Fibroblast of skin of right quadriceps (primary cell): ENCODE measurements at places on chromosomes 3 and 15.

- peak; percentile 51 for DNase-seq
Measured at GRCh38 chr3:137105277-137105977, 147.6 kb downstream of the IL20RB start.

DNA sequence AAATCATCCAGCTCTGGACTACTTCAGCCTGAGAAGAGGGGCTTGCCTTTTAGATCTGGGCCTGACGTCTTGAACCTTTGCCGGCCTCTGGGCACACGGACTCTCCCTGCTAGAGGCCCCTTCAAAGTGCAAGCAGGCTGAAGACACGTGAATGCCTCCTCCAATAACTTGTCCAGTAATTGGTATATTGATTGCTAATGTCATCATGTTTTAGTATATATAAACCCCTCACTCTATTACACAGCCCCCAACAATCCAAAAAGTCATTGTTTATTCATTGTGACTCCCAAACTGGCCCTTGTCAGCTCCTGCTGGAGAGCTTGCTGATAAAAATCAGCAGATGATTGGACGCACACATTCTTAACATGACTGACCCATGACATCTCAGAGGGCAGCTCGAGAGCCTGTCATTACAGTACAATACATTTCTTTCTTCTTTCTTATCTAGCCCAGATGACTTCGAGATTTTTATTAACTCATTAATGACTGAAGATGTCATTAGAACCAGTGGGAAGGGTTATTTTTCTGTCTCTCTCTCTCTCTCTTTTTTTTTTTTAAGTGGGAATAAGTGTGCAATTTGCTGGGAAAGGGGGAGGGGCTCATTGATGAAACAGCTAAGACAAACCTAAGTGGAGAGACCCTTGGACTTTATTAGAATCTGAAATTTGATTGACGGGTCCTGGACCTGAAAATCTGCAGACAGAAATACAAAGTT lies 65.5 kb upstream of the NR2F2 start:
- DNase-seq = peak; percentile 50

- DNase-seq = no peak
Measured at GRCh38 chr15:34613301-34613700, 29.9 kb upstream of the GOLGA8B start.

DNA sequence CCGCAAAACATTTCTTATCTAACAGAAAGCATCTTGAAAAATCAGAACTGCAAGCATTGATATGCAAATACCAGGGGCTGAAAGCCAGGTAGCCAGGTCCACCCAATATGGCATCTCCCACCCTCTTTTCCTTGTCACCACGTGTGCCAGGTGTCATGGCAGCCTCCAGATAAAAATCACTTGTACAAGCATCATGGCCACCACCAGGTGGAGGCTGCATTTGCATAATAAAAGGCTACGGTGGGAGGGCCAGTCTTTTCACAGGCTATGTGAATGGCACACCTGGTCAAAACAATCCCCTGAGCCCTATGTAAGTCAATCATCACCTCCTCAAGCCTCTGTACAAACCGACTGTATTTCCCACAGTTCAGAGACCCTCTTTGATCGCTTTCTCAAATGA lies 1233.1 kb upstream of the ALCAM start:
- DNase-seq = no peak

GRCh38 chr15:96234109-96234892 lies 96.2 kb upstream of the NR2F2 start:
- peak; percentile 44 for DNase-seq

- no peak for DNase-seq
Measured at GRCh38 chr3:31743331-31744089, 210.8 kb downstream of the STT3B start.

DNA sequence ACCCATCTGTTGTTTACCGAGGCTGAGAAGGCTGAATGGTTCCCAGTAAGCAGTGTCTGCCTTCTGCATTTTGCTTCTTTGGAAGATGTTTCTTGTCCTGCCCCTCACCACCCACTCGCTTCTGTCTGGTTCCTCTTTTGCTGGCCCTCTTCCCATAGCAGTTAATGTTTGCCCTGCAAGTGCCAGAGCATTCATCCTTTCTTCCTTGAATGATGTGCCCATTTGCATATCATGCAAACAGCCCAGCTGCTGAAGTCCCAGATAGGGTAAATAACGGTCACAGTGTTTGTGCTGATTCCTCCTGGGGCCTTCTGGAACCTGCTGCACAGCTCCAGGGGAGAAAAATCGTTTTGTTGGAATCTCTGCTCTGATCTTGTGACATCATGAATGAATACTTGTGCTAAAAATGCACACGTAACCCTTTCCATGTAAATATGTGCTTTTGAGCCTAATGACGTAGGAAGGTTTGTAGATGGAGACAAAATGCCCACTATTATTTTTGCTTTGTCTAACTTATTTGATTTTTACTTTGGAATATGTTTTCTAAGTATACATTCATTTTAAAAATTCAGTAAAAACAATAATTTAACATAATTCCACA lies 381.0 kb downstream of the SOX2 start:
- no peak for DNase-seq

DNA sequence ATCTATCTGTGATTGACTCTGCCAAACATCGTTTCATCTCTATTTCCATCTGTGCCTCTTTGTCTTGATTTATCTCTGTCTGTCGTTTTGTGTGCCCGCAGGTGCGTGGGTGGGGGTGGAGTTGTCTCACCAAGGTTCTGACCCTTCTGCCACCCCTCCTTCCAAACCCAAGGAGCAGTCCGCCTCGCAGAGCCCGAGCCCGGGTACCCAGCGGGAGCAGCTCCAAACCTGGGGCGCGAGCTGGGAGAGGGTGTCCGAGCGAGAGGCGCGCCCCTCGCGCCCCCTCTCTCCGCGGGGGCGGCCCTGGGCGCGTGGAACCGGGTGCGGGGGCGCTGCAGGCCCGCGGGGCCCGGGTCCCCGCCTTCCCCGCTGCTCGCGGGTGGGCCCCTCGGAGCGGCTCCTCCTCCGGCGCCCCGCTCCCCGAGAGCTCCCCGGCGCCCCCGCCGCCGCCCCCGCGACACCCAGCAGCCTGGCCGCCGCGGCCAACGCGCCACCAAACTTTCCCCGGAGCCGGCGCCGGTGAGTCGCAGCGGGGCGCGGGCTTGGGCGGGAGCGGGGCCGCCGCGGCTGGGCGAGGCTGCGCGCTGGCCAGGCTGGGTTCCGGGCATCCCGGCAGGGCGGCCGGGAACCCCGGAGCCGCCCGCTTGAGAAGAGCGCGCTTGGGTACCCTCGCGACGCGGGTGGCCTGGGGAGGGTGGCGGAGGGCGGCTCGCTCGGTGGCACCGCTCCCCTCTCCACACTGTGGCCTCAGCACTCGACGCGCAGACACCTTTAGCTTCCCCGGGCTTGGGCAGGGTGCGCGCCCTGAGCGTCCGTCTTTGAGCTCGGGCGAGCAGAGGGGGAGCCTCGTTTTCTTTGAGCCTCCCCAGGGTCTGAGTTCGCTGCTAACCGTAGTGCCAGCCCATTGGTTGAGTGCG lies at the start of gene HRH1:
Gene HRH1, plus strand, starts transcription at position 458 of the 917 bp plus-strand sequence. CDS start 104,545 bp downstream, outside the sequence.
- peak; percentile 33 for DNase-seq

DNA sequence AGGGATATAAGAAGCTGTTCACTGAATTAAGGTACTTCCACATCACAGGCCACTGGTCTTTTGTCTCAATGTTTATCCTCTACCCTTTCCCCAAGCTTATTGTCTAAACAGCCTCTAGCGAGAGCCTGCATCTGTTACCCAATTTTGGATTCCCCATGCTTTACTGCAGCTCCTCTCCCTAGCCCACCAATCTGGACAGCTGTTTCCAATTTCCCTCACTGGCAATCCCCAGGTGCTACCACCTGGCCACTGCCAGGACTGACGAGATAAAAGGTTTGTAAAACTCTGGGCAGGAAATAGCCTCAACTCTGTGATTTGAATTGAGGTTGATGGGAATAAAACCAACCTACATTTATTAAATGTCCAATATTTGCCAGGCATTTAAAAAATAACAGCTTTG lies 58.0 kb upstream of the TEX9 start:
- DNase-seq = no peak

DNA sequence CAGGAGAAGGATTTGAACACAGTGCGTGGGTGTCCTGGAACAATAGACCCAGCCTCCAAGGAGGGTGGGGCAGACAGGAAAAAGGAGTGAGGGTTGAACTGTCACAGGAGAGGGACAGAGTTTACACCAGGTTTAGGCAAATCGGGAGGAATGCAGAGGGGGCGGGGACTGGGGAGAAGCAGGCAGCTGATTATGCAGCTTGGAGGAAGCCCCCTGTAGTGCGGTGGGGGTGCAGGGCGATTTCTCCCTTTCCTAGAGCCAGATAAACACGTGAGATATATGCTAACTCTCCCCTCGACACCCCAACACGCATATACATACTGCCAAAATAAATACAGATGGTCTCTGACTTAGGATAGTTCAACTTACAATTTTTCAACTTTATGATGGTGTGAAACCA lies 108.6 kb upstream of the PRR20G start:
- no peak for DNase-seq

- DNase-seq = no peak
Measured at GRCh38 chr3:191884132-191884531, 423.2 kb downstream of the PYDC2 start.

GRCh38 chr15:34952481-34952880 lies 17.1 kb downstream of the AQR start:
- DNase-seq = no peak

GRCh38 chr3:68210635-68211034 lies 556.2 kb upstream of the SUCLG2 start:
- no peak for DNase-seq

GRCh38 chr3:133753779-133754164 lies 7.6 kb downstream of the TF start:
- DNase-seq = no peak

DNA sequence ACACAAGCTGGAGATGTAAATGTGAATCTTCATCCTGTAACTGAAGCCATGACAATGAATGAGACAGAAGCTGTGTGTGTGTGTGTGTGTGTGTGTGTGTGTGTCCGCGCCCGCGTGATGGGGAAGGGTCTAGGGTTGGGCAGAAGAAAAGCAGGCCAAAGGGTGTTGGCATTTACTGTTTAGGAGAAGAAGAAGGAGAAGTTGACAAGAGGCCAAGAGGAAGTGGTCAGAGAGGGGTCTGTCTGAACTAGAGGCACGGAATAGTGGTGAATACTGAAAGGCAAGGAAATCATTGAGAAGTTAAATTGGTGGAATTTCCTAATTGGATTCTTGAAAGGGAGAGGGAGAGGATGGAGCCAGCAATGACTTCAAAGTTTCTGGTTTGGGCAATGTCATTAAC lies 5.6 kb upstream of the NCEH1 start:
- DNase-seq = no peak

GRCh38 chr15:62390791-62391640 lies 225.9 kb upstream of the C2CD4B start:
- DNase-seq = peak; percentile 29

DNA sequence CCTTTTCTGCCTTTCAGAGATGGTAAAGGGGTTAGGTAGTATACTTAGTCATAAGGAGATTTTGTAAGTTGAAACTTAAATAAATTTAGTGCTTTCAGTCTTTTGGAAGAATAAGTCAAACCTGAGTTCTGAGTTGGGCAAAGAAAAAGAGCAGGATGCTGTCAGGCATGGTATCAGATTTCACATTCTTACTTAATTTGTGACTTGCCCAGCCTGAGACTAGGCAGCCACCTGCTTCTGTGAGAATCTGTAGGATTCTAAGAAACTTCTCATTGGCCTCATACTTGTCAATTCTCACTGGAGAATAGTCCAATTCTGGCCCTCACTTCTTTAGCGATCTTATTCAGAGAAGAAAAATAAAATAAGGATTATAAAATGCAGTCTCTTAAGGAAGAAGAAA lies 577.5 kb downstream of the DIPK2A start:
- no peak for DNase-seq

DNA sequence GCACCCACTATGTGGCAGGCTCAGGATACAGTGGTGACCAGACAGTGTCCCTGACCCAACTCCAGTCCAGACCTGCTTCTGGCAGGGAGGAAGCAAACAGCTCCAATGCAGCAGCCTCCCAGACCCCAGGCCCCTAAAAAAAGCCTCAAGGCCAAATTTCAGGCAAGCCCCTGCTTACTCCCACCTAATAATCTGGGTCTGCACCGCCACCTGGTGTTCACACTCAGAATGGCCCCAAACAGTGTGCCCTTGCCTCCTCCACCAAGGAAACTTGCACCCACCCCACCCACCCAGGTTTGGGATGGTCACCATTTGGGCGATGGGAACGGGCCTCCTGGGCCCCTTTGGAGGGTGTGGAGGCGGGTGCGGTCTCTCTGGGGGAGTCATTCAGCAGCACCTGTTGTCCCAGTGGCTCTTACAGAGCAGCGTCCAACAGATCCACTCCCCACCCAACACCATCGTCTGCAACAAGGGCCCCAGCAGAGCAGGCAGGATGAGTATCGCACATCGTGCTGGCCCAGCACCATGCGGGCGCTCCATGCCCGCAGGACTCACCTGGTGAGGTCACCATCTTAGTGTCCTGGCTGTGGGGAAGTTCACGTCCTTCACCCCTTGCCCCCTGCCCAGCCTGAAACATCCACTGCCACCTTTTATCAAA lies 17.3 kb downstream of the C3orf18 start:
- peak; percentile 22 for DNase-seq

GRCh38 chr3:12818773-12819172 lies 22.3 kb downstream of the CAND2 start:
- DNase-seq = no peak
